Colonic mucosa (tissue), 4 donors: ENCODE measurements at places on chromosomes 12 and 14.

- H3K4me3 ChIP-seq: no peak overlapping the region
- H3K36me3 ChIP-seq: no peaks in the 10 kb centered on the region
- no peak overlapping the region for H3K27ac ChIP-seq
- no peak for DNase-seq
- no peaks in the 10 kb centered on the region for H3K27me3 ChIP-seq
- no peaks in the 10 kb centered on the region for H3K4me1 ChIP-seq
These were observed 290.7 kb downstream of the NPAS3 start for GRCh38 chr14:33229269-33229929.

GRCh38 chr12:104473374-104473983 lies 16.7 kb downstream of the CHST11 start:
- no peaks in the 10 kb centered on the region for H3K4me1 ChIP-seq
- H3K27ac ChIP-seq: no peak overlapping the region
- DNase-seq: no peak
- no peak overlapping the region for H3K4me3 ChIP-seq
- no peaks in the 10 kb centered on the region for H3K27me3 ChIP-seq

DNA sequence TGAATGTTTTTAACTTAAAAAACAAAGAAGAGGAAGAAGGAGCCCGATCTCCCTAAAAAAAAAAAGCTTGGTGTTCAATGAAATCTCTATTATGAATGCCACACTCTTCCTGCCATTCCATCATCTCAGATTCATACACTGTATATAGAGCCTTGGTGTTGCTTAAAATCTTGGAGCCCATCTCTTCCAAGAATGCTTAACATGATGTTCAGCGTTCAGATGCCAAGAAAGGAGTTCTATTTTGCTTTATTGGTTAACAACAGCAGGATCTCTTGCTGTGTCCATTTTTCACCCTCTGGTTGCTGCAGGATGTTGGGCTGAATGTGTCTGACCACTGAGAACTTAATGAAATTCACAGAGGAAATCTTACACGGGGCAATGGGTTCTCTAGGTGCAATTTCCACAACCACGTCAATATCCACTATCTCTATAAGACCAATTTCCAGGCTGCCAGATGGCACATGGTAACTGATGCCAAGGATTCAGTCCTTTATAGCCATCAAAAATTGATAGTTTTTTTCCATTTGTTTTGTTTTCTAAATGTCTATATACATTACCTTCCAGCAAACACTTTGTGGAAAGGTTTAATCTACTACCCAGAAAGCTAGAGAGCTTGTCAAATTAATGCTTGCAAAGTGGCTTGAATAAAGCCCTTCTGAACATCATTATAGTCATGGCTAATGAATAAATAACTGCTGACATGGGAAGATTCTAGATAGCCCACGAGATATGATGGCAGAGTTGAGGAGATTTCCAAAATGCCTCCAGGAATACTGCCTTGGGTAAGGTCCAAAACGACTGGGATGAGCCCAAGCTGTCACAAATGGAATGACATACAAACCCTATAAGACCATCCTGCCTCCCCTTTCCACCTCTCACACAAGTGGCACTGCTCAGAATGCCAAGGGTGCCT lies 26.5 kb downstream of the RERG start:
- no peaks in the 10 kb centered on the region for H3K4me1 ChIP-seq
- H3K4me3 ChIP-seq: no peak overlapping the region

GRCh38 chr14:45287610-45288009 lies 34.6 kb upstream of the MIS18BP1 start:
- no peaks in the 10 kb centered on the region for H3K27me3 ChIP-seq
- H3K36me3 ChIP-seq: no peaks in the 10 kb centered on the region
- H3K4me1 ChIP-seq: no peaks in the 10 kb centered on the region
- no peak overlapping the region for H3K27ac ChIP-seq
- DNase-seq: no peak

- no peaks in the 10 kb centered on the region for H3K27me3 ChIP-seq
- H3K36me3 ChIP-seq: no peaks in the 10 kb centered on the region
- no peak overlapping the region for H3K4me3 ChIP-seq
- H3K4me1 ChIP-seq: no peaks in the 10 kb centered on the region
- H3K27ac ChIP-seq: no peak overlapping the region
These were observed 254.3 kb downstream of the RGS6 start for GRCh38 chr14:72186523-72186922.

- DNase-seq: no peak
- H3K27ac ChIP-seq: no peak overlapping the region
- H3K4me1 ChIP-seq: no peaks in the 10 kb centered on the region
- H3K4me3 ChIP-seq: no peak overlapping the region
- no peaks in the 10 kb centered on the region for H3K27me3 ChIP-seq
These were observed 328.8 kb downstream of the RGS6 start for GRCh38 chr14:72261068-72261467.

DNA sequence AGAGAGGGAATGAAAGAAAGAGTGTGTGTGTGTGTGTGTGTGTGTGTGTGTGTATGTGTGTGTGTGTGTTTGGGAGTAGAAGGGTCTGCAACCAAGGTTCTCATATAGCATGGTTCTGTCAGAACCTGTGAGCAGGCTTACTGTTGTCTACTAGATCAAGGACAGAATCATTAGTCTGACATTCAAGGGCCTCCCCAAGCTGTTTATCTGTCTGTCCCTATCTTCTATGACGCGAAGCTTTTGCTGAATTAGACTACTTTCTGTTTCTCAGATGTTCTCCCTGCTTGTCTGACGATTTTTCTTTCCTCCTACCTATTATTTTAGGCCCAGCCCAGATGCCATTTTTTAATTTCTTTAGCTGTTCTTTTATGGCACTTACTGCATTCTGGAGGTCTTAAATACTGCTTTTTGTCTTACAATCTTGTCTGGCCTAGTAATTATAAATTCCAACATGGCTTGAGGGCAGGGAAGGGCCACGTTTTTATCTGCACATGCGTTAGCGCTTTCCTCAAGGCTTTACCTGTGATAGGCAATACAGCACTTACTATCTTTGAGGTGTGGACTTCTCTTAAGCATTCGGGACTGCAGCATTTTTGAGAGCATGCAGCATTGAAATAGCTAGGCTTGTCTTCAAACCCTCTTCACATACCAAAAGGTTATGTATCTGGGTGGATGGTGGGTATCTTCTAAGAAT lies 150.2 kb downstream of the TTLL5 start:
- no peaks in the 10 kb centered on the region for H3K27me3 ChIP-seq
- H3K27ac ChIP-seq: no peak overlapping the region
- no peaks in the 10 kb centered on the region for H3K36me3 ChIP-seq
- no peaks in the 10 kb centered on the region for H3K4me1 ChIP-seq
- no peak overlapping the region for H3K4me3 ChIP-seq

GRCh38 chr12:25716842-25717241 lies 163.8 kb upstream of the LMNTD1 start:
- DNase-seq: no peak
- H3K27ac ChIP-seq: no peak overlapping the region
- no peaks in the 10 kb centered on the region for H3K27me3 ChIP-seq
- no peaks in the 10 kb centered on the region for H3K36me3 ChIP-seq
- H3K4me1 ChIP-seq: no peaks in the 10 kb centered on the region
- H3K4me3 ChIP-seq: no peak overlapping the region

DNA sequence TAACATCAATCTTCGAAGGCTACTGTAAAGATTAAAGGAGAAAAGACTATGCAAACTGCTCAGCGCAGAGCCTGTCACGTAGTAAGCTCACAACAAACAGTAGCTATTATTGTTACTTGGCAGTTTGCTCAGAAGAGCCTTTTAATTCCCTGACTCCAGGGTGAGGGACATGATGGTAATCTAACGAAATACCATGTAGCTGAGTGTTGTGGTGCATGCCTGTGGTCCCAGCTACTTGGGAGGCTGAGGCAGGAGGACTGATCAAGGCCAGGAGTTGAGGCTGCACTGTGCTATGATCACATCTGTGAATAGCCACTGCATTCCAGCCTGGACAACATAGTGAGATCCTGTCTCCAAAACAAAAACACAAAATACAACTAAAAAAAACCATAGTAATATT lies 22.8 kb downstream of the HEBP1 start:
- no peaks in the 10 kb centered on the region for H3K36me3 ChIP-seq
- no peaks in the 10 kb centered on the region for H3K4me1 ChIP-seq
- H3K27ac ChIP-seq: no peak overlapping the region
- no peak for DNase-seq

GRCh38 chr12:121712190-121712460 lies 427 bp upstream of the TMEM120B start:
- peaks cover 6% of the 10 kb centered on the region for H3K4me1 ChIP-seq
- peak overlapping the region; percentile 96 for H3K4me3 ChIP-seq
- peak overlapping the region; percentile 80 for H3K27ac ChIP-seq
- no peaks in the 10 kb centered on the region for H3K36me3 ChIP-seq
- H3K27me3 ChIP-seq: no peaks in the 10 kb centered on the region

GRCh38 chr12:45547822-45548221 lies 181.7 kb upstream of the ARID2 start:
- no peaks in the 10 kb centered on the region for H3K4me1 ChIP-seq
- H3K27me3 ChIP-seq: no peaks in the 10 kb centered on the region
- no peaks in the 10 kb centered on the region for H3K36me3 ChIP-seq
- no peak overlapping the region for H3K4me3 ChIP-seq
- DNase-seq: no peak

GRCh38 chr14:103064978-103065377 lies 7.6 kb upstream of the CDC42BPB start:
- DNase-seq: no peak
- H3K36me3 ChIP-seq: no peaks in the 10 kb centered on the region
- H3K27me3 ChIP-seq: no peaks in the 10 kb centered on the region
- H3K4me3 ChIP-seq: no peak overlapping the region
- no peaks in the 10 kb centered on the region for H3K4me1 ChIP-seq
- no peak overlapping the region for H3K27ac ChIP-seq

DNA sequence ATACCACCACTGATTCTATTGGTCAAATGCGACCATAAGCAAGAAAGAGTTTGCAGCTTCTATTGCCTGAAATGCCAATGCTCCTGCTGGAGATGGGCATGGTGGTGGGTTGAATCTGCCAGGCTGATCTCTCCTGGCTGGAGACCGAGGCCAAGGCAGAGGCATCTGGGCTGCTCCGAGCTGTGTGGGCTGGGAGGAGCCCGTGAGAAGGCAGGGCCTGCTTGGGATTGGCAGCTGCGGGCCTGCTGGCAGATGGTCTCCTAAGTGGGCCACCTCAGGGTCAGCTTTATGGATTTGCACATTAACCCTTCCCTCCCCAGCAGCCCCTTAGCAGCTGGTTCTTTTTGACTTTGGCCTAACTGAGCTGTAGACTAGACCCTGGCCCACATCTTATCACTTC lies 25.4 kb downstream of the SRRM4 start:
- H3K4me1 ChIP-seq: no peaks in the 10 kb centered on the region
- no peak for DNase-seq
- H3K36me3 ChIP-seq: no peaks in the 10 kb centered on the region
- H3K27me3 ChIP-seq: no peaks in the 10 kb centered on the region
- H3K27ac ChIP-seq: no peak overlapping the region
- no peak overlapping the region for H3K4me3 ChIP-seq

DNA sequence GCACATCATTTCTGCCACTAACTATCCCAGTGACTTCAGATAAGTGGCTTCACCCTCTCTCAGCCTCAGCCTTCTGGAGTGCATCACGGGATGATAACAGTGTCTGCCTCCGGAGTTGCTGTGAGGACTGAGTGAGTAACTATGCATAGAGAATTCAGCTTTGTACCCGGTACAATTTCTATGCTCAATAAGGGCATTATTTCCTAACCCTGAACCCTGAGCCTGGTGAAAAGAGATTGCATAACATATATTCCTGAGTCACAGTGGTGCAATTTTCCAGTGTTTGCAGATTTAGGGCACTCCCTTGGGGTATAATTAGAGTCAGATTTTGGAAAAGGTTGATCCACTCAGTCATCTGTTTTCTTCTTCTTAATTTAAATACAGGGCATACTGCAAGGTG lies 181.1 kb downstream of the PTPN11 start:
- no peaks in the 10 kb centered on the region for H3K36me3 ChIP-seq
- no peaks in the 10 kb centered on the region for H3K4me1 ChIP-seq
- H3K27me3 ChIP-seq: no peaks in the 10 kb centered on the region

- H3K4me1 ChIP-seq: peaks cover 6% of the 10 kb centered on the region
- H3K36me3 ChIP-seq: no peaks in the 10 kb centered on the region
- H3K27me3 ChIP-seq: no peaks in the 10 kb centered on the region
- no peak overlapping the region for H3K27ac ChIP-seq
- H3K4me3 ChIP-seq: no peak overlapping the region
These were observed 67.5 kb downstream of the DIP2B start for GRCh38 chr12:50572287-50572686.

DNA sequence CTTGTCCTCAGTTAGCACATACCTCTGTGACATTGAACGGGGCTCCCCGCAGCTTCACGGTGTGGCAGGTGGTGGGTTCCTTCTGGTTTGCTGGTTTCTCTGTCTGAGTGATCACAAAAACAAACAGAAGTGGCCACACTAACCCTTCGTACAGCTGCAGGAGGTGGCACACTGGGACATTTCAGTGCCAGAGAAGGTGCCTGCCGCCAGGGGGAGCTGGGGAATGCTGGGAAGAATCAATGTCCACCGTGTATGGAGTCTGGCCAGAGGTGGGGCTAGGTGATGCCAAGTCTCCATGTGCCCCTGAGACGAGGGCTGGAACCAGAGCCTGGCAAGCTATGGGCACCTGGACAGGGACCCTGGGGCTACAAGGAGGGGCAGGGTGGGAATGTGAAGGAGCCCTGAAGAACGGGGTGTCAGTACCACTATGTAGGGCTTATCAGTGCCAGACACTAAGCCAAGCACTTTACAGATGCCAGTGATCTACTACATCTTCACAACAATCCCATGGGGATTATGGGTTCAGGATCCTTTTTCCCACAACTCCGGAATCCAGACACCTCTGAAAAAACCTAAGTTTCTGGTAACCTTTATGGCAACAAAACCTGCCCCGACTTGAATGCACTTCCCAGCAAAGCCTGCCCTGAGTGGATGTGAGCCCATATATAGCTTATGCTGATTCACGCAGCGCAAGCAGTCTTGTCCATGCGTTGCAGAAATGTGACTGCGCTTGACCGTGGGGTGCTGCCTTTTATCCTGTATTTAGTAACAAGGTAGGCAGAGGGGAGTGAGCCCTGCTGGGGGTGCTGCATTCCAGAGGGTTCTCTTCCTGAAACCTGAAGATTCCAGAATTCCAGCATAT lies 10.8 kb downstream of the RBM19 start:
- no peaks in the 10 kb centered on the region for H3K27me3 ChIP-seq
- peak; percentile 41 for DNase-seq
- no peak overlapping the region for H3K4me3 ChIP-seq
- no peaks in the 10 kb centered on the region for H3K36me3 ChIP-seq
- no peak overlapping the region for H3K27ac ChIP-seq

DNA sequence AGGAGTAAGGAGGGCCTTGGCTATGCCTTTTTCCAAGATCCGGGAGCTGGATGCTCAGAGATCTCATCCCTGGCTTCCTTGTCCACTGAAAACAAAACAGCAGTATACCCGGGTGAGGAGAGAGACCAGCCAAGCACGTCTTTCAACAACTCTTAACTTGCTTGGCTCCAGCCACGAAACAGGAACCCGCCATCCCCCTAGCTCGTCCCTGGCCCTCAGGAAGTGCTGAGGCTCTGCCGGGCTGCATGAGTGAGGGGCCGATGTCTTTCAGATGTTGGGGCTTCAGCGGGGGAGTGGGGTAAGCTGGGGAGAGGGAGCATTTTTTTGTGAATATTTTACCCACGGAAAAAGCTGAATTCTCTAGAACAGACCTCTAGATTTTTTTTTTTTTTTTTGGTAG lies 231.1 kb downstream of the CACNA1C start:
- DNase-seq: no peak
- no peak overlapping the region for H3K4me3 ChIP-seq
- no peaks in the 10 kb centered on the region for H3K27me3 ChIP-seq
- no peaks in the 10 kb centered on the region for H3K4me1 ChIP-seq
- H3K36me3 ChIP-seq: no peaks in the 10 kb centered on the region
